Ovary (tissue), 10 donors: ENCODE measurements at places on chromosomes 13 and 19. TPM values are rescaled to one million over a fixed set of nuclear protein-coding genes. Genes with fewer than 3 reads are reported as not detected.

- peaks cover 6% of the 10 kb centered on the region for H3K4me1 ChIP-seq
- H3K27me3 ChIP-seq, result no peaks in the 10 kb centered on the region
- no peak for DNase-seq
- H3K36me3 ChIP-seq, result no peaks in the 10 kb centered on the region
- no peak overlapping the region for H3K27ac ChIP-seq
- H3K4me3 ChIP-seq, result no peak overlapping the region
These were observed 57.3 kb downstream of the IRS2 start for GRCh38 chr13:109728791-109729731.

DNA sequence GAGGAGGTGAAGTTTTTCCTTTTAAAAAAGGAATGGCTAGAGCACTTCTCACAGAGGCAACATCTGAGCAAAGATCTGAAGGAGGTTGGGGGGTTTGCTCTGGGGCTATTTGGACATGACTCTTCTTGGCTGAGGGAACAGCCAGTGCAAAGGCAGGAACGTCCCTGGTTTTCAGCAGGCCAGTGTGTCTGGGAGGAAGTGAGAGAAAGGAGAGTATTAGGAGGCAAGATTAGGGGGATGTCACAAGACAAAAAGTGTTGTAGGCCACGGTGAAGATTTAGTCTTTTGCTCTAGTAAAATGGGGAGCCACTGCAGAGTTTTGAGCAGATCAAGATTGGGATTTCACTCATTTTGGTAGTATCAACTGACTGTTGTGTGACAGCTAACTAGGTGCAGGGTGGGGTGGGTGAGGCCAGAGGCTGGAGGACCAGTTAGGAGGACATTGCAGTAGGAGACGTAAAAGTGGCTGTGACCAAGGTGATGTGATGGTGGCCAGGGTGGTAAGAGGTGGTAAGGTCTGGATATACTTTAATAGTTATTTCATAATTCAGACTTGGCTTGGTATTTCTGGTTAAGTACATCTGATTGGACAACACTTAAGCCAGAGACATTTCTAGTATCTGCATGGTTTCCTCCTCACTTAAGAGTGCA, 40.6 kb downstream of the WDFY2 start:
- H3K27ac ChIP-seq, result no peak overlapping the region
- no peak overlapping the region for H3K4me3 ChIP-seq
- no peaks in the 10 kb centered on the region for H3K27me3 ChIP-seq
- H3K4me1 ChIP-seq, result peaks cover 5% of the 10 kb centered on the region

GRCh38 chr13:40619479-40619814, 47.0 kb downstream of the FOXO1 start:
- no peak overlapping the region for H3K27ac ChIP-seq
- peaks cover 44% of the 10 kb centered on the region for H3K4me1 ChIP-seq
- no peak for DNase-seq
- no peak overlapping the region for H3K4me3 ChIP-seq

DNA sequence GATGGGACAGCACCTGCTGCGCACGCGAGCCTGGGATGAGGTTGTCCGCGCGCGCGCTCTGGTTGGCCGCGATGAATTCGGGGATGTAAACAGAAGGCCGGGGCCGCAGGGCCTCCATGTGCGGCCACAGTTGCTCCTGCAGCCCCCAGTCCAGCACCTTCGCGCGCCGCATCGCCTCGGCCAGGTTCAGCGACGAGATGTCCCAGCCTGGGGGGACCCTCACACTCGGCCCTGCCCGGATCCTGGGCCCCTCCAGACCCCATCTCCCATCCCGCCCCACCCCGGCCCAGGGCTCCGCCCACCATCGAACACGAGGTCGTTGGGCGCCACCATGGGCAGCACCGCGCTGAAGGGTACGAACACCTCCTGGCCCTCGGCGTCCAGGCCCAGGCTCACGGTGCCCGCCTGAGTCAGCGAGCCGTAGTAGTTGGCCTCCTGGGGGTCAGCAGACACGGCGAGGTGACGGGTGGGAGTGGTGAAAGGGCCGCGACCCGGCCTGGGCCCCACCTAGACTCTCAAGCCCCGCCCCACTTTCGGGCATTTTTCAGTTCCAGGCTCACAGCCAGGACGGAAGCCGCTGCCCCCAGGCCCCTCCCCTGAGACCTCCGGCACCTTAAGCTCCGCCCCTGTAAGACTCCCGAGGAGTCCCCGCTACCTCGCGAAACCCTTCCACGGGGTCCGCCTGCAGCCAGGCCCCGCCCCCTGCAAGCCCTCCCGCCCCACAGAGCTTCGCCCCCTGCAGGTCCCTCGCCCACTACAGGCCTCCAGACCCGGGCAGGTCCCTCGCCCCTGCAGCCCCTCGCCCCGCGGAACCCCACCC, 1.1 kb downstream of the ISYNA1 start:
- peak; percentile 92 for DNase-seq
- no peaks in the 10 kb centered on the region for H3K36me3 ChIP-seq
- no peaks in the 10 kb centered on the region for H3K27me3 ChIP-seq
- H3K4me1 ChIP-seq, result peaks cover 22% of the 10 kb centered on the region
- peak overlapping the region; percentile 68 for H3K4me3 ChIP-seq

APOC1 gene
- 47.4 TPM for total RNA-seq
